ENCODE measurements at places on chromosomes 7 and 10. TPM values are rescaled to one million over a fixed set of nuclear protein-coding genes. Genes with fewer than 3 reads are reported as not detected.

Gene CUBN
- total RNA-seq, result 0.90 TPM

DNA sequence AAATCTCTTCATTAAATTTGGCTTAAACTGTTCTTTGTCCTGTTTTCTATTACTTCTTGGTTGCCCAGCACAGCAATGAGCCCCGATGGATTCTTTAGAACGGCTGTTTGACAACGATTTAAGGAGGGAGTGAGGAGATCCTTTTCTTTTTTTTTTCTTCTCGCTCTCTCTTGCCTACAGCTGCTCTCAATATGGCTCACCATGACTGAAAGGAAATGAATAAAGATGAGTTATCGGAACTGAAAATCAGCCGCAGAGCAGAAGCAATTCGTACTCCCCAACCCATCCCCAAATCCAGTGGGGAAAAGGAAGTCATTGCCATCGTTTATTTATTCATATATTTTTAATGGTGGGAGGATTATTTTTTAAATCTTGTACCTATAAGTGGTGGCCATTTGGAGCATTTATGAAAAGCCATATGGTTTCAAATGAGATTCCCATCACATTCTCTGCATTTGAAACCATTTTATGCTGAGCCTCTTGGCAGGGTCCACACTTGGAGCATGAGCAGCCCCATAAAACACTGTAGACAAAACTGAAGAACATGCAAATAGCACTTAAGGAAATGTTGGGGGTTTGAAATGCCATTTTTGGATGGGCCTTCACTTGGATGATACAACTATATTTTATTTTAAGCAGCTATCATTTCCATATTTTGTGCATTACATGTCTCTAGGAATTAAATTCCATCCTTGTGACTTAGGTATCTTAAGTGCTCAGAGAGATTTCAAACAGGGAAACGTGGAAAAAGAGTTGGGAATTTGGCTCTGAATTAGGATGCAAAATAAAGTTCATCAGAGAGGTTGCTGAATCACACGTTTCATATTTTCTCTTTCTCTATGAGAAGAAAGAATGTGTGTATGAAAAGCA, 107.7 kb upstream of the FZD1 start:
- no peak for DNase-seq

- no peak for DNase-seq
These were observed 190.2 kb upstream of the HABP2 start for GRCh38 chr10:113362645-113363091.

- no peak for DNase-seq
These were observed 164.9 kb upstream of the INHBA start for GRCh38 chr7:41867639-41868280.

GRCh38 chr10:114272696-114273095, 33.6 kb downstream of the VWA2 start:
- no peak for DNase-seq

GRCh38 chr10:89151857-89152256, 55.3 kb downstream of the CH25H start:
- DNase-seq, result no peak

Gene TEX36
- not detected for total RNA-seq
